ENCODE measurements at places on chromosomes 7 and 10.

DNA sequence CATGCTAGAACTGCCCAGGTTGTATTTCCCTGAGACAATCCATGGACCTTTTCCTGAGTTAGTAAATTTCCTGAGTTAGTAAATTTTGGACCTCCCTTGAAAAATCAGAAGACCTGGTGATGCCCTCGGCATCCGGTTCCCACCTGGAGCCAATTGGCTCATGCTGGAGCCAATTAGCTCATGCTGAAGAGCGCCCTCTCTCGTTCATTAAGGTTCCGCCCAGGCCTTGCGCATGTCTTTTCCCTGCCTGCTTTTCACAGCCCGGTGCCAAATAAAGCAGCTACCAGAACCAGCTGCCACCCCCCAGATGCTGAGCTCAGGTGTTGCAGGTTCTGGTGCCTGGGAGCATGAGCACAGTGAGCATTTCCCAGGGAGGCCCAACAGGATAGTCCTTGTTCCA, 96.2 kb downstream of the APBB1IP start:
- peak; percentile 15 for DNase-seq

DNA sequence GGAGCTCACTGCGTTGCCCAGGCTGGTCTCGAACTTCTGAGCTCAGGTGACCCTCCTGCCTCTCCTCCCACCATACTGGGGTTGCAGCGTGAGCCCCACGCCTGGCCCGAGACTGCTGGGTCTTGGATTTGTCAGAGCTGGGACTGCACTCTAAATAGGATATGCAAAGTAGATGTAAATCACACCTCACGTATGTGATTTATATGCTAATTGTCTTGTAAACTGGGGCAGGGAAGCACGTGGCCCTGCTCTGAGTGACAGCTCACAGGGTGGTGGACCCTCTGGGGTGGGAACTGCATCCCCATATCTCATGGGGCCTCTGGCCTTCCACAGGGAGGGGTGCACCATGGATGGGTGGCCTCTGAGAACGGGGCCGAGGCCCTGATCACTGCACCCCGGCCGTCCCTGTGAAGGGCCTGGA, 34.1 kb downstream of the GET4 start:
- no peak for DNase-seq

DNA sequence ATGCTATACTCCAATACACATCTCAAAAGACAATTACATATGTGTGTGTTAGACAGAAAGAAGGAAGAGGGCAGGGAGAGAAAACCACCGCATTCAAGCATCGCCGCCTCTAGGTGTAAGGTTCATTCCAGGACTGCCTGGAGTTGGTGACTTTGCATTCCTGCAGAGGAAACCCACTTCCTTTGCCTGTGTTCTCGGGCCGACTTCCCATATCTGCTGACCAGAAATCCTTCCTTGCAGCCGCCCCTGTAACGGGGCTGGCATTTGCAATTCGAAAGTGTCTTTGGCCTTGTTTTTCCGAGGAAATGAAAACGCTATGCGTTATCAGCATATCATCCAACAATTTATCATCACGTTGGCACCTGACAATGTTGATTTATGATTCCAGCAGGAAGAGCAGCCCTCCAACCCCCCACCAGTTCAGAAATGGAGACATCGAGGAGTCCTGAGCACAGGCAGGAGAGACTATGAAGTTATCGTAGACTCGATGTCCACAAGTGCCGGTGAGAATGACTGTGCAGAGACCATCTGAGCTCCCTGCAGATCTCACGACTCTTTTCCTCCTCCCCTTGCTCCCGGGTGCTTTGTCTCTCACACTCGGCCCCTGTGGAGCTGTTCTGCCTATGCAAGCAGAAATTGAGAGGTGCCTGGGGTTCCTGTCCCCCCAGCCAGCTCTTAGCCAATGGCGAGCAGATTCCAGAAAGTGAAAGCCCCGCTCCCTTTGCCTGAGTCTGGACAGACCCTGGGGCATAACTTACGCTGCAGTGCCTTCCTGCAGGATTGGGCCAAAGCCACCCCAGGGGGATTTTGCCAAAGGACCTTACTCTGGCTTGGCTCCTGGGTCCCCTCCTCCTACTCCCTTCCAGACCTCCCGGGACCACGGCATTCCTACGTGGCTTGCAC, 68.9 kb upstream of the FOXK1 start:
- DNase-seq: peak; percentile 60

DNA sequence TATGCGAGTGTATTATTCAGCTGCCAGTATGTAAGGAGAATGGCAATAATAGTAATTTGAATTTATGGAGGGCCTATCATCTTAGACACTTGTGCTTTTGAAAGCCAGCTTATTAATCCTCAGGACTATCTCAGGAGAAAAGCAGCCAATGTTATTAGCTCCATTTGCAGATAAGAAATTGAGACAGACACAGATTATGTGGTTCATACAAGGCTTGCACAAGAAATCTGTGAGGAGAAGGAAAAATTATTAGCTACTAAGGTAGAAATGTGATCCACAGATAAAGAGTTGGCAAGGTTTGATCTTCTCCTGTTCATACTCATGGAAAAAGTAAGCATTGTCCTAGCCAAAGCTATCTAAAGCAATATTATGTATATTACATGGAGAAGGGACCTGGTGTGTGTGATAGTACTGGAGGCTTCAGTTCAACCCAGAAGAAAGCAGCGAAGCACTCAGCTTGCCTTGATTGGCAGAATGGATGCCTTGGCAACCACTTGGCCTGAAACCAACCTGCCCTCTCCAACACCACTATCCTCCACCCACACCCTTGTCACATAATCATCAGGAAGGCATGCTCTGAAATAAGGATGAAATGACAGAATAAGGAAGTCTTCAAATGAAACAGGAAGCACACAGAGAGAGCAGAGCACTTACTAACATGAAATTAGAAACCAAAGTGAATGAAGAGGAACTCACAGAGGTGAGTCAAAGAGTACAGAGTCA, 18.0 kb downstream of the MACC1 start:
- DNase-seq: peak; percentile 23

GRCh38 chr10:69567920-69568319, 5.3 kb downstream of the NEUROG3 start:
- DNase-seq: peak; percentile 67

DNA sequence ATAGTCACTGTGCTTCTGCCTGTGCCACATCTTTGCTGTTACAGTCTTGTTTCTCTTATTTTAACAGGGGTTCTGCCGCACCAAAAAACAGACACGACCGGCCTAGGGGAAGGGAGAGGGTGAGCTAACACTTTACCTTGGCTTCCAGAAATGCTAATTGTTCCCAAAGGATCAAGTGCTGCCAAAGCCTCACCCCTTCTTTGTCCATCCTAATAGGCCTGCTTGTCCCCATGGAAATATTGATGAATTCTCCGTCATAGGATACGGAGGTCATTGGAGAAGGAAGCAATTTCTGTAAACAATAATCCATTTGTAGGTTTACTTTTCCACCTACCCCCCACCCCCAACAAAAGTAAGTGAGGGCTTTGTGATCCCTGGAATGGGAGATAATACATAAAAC, 567.3 kb downstream of the KCNMA1 start:
- DNase-seq: no peak

- no peak for DNase-seq
These were observed 28.5 kb downstream of the EPC1 start for GRCh38 chr10:32318476-32318896.

Data from K562 (cell line).